ENCODE measurements at places on chromosomes 11 and 22.

DNA sequence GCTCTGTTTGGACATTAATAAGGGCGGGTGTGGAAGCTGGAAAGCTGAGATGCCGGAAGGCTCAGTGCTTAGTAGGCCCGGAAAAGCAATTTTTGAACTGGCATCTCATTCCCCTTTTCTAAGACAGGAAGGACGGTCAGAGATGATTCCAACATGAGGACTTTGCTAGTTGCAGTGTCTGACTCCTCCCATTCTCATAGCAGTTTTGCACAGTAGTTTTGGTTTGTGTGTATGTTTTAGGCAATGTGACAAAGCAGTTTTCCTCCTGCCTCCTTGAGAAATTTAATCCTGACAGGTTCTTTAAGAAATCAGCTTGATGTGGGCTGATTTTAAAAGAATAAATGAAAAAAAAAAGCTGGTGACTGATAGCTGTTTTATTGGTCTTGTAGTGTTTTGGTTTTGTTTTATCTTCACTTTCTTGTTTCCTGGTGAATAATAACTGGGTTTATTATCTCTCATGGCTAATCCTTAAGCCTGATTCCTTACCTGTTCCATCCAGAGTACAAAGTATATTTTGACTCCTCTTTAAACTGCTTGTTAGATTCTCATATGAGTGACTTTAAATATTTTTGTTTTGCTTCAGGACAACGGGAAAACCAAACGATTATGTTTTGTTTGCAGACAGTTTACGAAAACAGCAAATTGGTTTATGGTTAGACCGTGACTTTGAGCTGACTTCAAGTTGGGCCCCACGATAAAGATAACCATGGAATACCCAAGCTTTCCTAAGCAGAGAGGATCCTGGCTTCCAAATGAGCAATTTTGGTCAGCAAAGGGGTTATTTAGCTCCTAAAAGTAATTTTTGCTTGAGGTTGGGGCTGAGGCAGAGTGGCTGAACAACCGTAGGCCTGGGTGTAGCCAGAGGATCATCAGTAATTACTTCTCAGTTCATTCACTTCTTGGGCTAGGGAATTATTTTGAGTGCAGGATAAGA, 3.4 kb downstream of the PTPRJ start:
- no peak for DNase-seq

DNA sequence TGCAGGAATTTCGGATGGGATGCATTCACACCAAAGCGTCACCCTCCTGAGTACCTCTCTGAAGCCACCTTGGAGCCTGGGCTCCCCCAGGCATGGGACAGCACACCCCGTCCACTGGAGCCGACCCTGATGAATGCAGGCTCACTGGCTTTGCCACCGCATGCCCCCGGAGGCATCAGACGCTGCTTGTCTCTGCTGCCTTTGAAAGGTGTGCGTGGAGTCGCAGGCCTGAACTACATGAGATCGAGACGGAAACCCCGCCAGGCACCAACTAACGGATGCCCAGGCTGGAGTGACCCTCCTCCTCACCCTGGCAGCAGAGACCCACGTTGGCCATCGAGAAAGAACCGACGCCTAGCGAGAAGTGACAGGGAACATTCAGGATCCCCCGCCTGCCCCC, 22.5 kb downstream of the KRTAP5-5 start:
- no peak for DNase-seq

DNA sequence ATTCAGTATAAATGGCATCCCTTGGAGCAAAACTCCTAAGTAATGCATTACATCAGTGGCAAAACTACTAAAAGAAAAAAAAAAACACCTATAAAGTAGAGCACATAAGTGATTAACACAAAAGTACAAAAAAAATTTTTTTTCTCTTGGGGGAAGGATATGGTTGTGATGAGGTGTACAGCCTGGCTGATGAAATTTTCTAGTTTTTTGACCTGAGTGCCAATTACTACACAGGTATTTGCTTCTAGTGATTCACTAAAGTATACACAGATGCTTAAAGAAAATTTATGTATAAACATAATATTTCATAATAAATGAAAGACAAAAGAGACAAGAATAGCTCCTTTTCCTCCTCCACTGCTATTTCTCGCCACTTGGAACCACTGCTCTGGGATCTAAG, 71.8 kb upstream of the APOA1 start:
- no peak for DNase-seq

GRCh38 chr11:31558001-31558400, 48.4 kb downstream of the ELP4 start:
- DNase-seq, result no peak

GRCh38 chr11:106152013-106152412, 74.6 kb downstream of the AASDHPPT start:
- DNase-seq, result no peak

- no peak for DNase-seq
Measured at GRCh38 chr11:124493016-124493655, 47.6 kb upstream of the OR8B8 start.

DNA sequence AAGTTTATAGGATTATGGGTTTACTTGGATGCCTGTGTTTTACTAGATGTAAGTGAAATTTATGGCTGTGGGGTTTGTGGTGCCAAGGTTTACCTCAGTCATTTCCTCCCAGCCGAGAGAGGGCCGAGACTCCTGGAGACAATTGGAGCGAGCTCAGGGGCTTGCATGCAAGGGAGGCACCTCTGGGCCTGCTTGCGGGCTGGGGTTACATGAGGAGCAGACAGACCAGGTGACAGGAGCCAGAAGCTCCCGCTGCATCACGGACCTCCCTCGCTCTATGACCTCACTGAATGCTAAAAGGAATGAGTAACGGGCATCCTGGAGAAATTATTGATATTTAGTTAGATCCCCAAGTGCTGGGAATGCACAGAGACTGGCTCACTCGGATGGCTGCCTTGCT, 275.2 kb upstream of the KIRREL3 start:
- no peak for DNase-seq

- DNase-seq, result peak; percentile 50
Measured at GRCh38 chr22:41301085-41302020, at the start of gene ZC3H7B. ZC3H7B (plus strand) TSS chr22:41301525; CDS start chr22:41320661, 19,136 bp downstream.

DNA sequence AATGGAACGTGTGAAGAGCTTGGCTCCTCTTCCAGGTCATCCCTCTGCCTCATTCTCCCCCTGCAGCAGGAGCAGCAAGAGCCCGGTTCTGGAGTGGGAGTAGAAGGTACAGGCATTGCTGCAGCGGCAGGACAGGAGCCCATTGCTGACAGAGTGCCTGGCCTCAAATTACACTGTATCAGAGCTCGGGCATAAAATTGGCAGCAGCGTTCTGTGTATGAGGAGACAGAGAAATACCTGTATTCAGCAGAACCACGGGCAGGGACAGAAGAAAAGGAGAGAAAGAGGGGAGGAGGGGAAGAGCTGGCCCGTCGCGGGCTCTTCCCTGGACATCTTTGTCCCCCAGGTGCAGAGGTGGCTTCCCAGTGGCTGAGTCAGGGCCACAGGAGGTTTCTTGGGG, 2.6 kb upstream of the NCF4 start:
- no peak for DNase-seq

DNA sequence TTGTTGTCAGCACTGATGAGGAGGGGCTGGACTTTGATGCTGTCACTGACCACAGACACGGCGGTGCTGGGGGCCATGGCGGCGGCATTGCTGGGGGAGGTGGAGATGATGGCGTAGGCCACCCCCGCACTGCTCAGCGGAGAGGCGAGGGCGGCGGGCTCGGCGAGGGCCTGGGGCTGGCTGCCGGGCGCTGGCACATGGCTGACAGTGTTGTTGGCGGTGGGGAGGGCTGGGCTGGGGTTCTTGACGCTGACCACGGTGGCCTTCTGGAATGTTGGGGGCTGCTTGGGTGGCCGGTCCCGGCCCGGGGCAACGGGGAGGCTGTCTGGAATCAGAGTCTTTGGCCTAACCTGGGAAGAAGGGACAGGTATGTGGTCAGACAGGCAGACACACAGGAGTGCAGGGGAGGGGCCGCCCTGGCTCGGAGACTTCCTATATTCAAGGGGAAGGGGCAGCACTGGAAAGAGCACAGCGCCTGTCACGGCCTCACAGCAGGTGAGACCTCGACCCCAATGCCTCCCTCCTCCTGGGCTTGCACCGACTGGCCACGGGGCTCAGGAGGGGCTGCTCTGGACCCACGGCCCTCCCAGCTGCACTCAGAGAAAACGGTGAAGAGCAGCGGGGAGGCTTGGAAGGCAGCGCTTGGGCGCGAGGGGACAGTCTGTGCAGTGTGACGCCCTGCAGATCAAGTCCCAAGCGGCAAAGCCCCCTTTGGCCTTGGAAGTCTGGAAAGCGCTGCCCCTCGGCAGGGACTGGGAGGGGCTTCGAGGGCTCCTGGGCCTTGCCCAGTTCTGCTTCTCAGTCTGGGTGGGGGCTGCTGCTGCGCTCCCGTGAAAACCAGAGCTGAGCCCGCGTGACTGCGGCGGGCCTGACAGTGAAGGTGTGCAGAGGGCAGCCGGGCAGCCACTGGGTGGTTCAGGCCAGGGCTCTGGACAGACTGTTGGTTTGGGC, 93.2 kb downstream of the PHF21B start:
- no peak for DNase-seq

GRCh38 chr11:61967924-61968757, 707 bp upstream of the FTH1 start:
- DNase-seq, result no peak

DNA sequence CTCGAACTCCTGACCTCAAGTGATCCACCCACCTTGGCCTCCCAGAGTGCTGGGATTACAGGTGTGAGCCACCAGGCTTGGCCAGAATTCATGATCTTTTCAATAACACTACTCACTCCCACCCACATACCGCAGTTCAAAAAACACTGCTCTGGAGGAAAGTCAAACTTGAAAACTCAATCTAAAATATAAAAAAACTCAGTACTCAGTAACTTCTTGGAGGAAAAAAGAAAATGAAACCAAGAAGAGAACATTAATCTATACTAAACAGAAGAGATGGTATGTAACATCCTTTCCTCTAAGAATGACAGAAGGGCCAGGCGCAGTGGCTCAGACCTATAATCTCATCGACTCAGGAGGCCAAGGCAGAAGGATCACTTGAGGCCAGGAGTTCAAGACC, 58.3 kb downstream of the MRTFA start:
- no peak for DNase-seq

- DNase-seq, result no peak
Measured at GRCh38 chr11:69055598-69056516, 7.1 kb downstream of the TPCN2 start.

DNA sequence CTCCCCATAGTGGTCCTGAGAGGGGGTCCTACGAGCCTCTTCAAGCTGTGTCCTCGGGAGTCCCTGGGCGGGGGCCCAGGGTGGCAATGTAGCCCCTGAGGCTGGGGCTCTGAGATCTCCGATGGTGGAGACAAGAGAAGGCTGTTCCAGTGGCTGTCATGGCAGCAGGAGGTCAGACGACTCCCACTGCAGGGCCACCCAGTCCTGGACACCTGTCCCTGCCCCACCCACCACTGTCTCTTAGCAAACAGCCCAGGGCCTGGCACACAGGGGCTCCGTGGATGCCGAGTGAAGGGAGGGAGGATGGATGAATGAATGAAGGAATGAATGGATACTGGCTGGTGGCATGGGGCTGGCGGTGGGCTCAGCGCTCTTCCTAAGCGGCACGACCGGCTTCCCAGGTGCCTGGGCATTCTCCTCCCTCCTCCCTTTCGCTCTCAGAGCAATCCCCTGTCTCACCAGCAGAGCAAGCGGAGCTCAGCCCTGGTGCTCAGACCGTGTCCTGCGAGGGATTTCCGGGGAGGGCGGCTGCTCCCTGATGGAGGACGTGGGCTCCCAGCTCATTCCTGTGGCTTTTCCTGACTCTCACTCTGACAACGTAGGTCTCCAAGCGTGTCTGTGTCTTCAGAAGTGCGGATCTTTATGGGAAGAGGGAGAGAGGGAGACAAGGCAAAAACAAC, 1272.6 kb downstream of the BRD1 start:
- no peak for DNase-seq

DNA sequence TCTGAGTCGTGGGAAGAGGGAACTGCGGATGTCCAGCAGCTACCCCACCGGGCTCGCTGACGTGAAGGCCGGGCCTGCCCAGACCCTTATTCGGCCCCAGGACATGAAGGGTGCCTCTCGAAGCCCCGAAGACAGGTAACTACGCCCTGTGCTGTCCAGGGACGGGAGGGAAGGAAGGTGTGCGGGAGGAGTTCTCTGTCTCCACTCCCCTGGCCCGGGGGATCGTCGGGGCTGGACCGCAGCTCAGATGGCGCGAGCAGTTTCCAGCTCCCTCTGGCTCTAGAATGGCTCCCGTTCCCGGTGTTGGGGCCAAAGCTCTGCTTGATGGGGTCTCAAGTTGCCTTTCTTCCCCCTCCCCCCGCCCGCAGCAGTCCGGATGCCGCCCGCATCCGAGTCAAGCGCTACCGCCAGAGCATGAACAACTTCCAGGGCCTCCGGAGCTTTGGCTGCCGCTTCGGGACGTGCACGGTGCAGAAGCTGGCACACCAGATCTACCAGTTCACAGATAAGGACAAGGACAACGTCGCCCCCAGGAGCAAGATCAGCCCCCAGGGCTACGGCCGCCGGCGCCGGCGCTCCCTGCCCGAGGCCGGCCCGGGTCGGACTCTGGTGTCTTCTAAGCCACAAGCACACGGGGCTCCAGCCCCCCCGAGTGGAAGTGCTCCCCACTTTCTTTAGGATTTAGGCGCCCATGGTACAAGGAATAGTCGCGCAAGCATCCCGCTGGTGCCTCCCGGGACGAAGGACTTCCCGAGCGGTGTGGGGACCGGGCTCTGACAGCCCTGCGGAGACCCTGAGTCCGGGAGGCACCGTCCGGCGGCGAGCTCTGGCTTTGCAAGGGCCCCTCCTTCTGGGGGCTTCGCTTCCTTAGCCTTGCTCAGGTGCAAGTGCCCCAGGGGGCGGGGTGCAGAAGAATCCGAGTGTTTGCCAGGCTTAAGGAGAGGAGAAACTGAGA, 1.4 kb downstream of the ADM start:
- no peak for DNase-seq

GRCh38 chr22:45814198-45814597, 142.6 kb downstream of the ATXN10 start:
- DNase-seq, result no peak

DNA sequence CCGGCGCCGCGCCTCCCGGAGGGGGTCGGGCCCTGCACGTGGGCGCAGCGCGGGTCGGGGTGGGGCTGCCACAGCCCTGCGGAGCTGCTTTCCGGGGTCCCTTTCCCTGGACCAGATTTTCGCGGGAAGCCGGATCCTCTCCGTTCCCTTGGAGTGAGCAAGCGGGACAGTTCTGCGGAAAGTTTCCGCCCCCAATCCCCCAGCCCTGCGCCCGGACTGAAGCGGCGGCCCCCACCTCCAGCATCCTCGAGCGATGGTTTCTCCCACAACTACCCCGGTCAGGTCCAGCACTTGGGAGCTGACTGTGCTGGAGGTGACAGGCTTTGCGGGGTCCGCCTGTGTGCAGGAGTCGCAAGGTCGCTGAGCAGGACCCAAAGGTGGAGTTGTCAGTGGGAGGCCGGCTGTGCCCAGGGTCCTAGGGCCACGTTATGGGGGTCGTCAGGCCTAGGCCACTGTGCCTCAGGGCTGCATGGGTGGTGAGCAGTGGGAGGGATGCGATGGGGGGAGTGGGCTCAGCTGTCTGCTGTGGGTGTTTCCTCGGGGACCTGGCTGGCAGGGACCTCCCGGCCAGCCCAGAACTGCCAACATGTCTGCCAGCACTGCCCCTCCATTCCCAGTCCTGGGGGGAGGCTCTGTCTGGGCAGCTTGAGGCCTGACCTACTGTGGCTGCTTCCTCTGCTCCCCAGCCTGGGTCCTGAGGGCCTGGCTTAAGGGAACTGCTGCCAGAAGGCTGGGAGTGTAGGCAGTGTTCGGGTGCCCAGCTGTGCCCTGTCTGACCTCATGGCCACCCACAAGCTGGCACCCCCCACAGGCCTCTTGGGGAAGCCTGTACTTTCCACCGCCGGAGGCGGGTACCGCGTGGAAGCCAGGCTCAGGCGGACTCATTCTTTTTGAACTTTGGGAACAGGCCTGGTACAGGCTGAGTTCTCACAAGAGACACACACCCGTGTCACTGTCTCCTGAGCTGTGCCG, 726 bp downstream of the ST3GAL4 start:
- DNase-seq, result no peak

All from stimulated activated CD8-positive, alpha-beta memory T cell treated with anti-CD3 and anti-CD28 coated beads, Interleukin-15, amount 100 ng/mL, for 24 hours (primary cell).